ENCODE measurements at places on chromosomes 2 and 18. TPM values are rescaled to one million over a fixed set of nuclear protein-coding genes. Genes with fewer than 3 reads are reported as not detected.

The CNDP2 gene
- 113 TPM for total RNA-seq

DNA sequence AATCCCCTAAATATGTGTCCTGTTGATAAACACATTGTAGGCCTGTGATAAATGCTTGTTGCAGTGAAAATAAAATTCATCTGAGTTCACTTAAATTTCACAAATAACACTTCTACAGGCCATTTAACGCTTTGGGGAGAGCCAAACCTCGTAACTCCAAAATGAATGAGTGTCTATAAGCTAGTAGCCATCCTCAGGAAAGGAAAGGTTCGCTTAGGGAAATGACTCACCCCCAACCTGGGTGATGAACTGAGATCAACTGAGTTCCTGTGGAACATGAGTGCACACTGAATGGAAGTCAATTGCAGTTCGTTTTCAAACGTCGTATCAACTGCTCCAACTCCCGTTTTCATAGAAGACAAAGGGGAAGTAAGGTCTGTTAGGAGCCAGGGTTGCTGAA is 527.6 kb upstream of the ID2 start:
- H3K27ac ChIP-seq, result no peak overlapping the region
- H3K36me3 ChIP-seq, result peaks cover 8% of the 10 kb centered on the region
- no peak for DNase-seq

DNA sequence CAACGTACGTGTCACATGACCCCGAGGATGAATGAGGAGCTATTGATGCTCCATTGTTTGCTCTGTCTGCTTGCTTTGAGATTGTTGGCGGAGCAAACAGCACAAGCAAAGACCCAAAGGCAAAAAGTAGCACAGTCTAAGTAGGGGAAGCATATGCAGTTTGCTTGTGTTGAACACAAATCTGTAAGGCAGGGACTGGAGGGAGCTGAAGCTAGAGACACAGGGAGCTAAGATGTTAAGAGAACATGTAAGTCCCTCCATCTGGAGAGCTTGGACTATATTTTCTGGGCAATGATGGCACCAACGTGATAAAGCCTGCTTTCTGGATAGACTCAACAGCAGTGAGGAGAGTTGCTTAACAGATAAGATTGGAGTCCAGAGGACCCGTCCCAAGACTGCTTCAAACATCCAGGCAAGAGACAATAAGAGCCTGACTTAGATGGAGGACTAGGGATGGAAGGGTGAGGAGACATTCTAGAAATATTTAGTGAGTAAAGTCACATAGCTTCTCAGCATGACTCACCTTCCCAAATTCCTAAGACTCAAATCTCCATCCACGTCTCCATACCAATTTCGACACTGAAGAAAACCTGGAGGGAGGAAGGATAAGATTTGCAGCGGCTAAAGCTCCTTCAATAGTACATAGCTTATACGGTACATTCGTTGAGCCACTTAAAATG is 88.1 kb upstream of the KLF7 start:
- H3K27me3 ChIP-seq, result peaks cover 4% of the 10 kb centered on the region
- no peak for DNase-seq
- H3K27ac ChIP-seq, result no peak overlapping the region
- no peak overlapping the region for H3K4me3 ChIP-seq
- H3K36me3 ChIP-seq, result no peaks in the 10 kb centered on the region
- peaks cover 43% of the 10 kb centered on the region for H3K4me1 ChIP-seq

The MC2R gene
- not detected for total RNA-seq

GRCh38 chr2:36789181-36789804 is 92.8 kb downstream of the VIT start:
- peaks cover 11% of the 10 kb centered on the region for H3K4me1 ChIP-seq
- no peak overlapping the region for H3K4me3 ChIP-seq
- H3K27me3 ChIP-seq, result no peaks in the 10 kb centered on the region
- peaks cover 3% of the 10 kb centered on the region for H3K36me3 ChIP-seq
- H3K27ac ChIP-seq, result no peak overlapping the region
- no peak for DNase-seq

The RTP5 gene
- not detected for total RNA-seq

The RFX8 gene
- 5.0 TPM for total RNA-seq

DNA sequence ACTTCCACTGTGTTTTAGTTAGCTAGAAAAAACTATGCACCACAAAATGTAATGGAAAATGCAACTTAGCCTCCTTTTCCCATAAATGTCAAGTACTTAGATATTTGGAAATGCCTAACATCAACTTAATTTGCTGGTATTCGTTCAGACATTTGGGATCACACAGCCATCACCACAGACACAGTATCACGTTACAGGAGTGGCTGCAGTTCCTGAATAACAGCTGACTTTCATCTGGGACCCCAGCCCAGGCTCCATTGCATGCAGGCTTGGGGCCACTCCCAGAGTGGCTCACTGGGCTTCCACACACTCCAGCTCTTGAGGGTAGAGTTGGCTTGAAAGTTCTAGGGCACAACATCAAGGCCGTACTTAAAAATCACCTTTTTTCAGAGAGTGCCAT is 9.3 kb downstream of the TMEM182 start:
- H3K27ac ChIP-seq, result no peak overlapping the region
- peaks cover 15% of the 10 kb centered on the region for H3K36me3 ChIP-seq
- peaks cover 4% of the 10 kb centered on the region for H3K4me1 ChIP-seq
- H3K27me3 ChIP-seq, result no peaks in the 10 kb centered on the region
- DNase-seq, result no peak

The HES6 gene
- total RNA-seq, result 5.0 TPM

DNA sequence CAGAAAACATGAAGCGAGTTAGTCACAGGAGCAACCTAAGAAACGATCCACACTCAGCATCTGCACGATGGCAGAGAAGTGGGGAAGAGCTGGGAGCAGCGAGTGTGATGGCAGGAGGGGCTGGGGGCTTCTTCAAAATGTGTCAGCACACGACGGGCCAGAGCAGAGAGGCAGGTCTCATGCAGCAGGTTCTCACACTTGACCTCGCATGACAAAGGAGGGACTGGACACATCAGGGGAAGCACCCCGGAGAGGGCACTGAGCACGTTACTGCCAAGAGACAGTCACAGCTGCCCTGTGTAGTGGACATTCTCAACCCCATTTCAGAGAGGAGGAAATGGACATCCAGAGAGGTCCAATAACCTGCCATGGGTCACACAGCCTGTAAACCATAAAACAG is 104.1 kb upstream of the CAPN13 start:
- H3K27ac ChIP-seq, result no peak overlapping the region
- no peaks in the 10 kb centered on the region for H3K4me1 ChIP-seq
- peaks cover under 1% of the 10 kb centered on the region for H3K27me3 ChIP-seq
- H3K4me3 ChIP-seq, result no peak overlapping the region
- no peaks in the 10 kb centered on the region for H3K36me3 ChIP-seq

GRCh38 chr18:49228187-49228586 is 232.3 kb downstream of the DYM start:
- DNase-seq, result no peak
- H3K27ac ChIP-seq, result no peak overlapping the region
- H3K4me3 ChIP-seq, result no peak overlapping the region

DNA sequence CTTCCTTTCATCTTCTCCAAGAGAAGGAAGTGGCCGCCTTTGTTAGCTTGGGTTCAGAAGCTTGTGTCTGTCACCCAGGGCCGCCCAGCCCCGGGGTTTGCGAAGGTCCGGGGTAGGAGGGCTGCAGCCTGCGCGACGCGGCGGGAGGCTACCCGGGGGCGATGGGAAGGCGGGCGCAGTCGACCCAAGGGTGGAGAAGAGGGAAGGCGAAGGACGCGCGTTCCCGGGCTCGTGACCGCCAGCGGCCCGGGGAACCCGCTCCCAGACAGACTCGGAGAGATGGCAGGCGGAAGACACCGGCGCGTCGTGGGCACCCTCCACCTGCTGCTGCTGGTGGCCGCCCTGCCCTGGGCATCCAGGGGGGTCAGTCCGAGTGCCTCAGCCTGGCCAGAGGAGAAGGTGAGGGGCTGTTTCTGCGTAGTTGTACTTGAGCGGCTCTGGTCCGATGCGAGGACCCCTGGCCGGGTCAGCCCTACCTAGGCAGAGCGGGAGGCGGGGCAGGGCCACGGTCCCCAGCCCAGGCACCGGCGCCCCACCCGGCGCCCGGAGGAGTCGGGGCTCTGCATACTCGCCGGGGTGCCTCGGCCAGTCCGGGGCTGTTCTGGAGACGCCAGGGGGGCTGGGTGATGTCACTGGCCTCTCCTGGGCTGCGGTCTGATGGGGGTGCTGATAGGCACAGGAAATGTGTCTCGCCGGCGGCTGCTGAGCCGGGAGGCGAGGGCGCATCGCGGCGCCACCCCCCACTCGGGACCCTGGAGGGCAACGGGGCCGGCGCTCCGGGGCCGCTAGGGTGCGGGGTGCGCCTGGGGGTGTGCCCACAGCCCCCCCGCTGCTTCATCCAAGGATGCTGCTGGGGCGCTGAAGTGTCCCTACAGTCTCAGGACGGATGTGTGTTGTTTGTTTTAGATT is at the start of gene QPCT:
QPCT (plus strand) TSS at position 178 of the 909 bp plus-strand sequence; CDS start at position 280, 102 bp downstream.
- H3K27me3 ChIP-seq, result peaks cover 5% of the 10 kb centered on the region
- H3K4me1 ChIP-seq, result peaks cover 50% of the 10 kb centered on the region
- H3K27ac ChIP-seq, result peak within 1 kb of the TSS; percentile 65
- H3K4me3 ChIP-seq, result peak within 1 kb of the TSS; percentile 92
- H3K36me3 ChIP-seq, result no peaks in the 10 kb centered on the region

The CRYBA2 gene
- total RNA-seq, result not detected

GRCh38 chr2:221345516-221345915 is 226.6 kb downstream of the EPHA4 start:
- H3K27ac ChIP-seq, result no peak overlapping the region
- DNase-seq, result no peak

The LRRC30 gene
- not detected for total RNA-seq

The PIKFYVE gene
- total RNA-seq, result 52.7 TPM

GRCh38 chr2:144479138-144479537 is 40.8 kb downstream of the ZEB2 start:
- DNase-seq, result no peak
- no peak overlapping the region for H3K4me3 ChIP-seq
- peaks cover 27% of the 10 kb centered on the region for H3K4me1 ChIP-seq
- no peaks in the 10 kb centered on the region for H3K27me3 ChIP-seq
- no peak overlapping the region for H3K27ac ChIP-seq

- no peak for DNase-seq
- no peaks in the 10 kb centered on the region for H3K4me1 ChIP-seq
- H3K27ac ChIP-seq, result no peak overlapping the region
- no peak overlapping the region for H3K4me3 ChIP-seq
- H3K27me3 ChIP-seq, result no peaks in the 10 kb centered on the region
- H3K36me3 ChIP-seq, result no peaks in the 10 kb centered on the region
Observed at GRCh38 chr2:83234246-83234645, 1224.8 kb downstream of the SUCLG1 start.

DNA sequence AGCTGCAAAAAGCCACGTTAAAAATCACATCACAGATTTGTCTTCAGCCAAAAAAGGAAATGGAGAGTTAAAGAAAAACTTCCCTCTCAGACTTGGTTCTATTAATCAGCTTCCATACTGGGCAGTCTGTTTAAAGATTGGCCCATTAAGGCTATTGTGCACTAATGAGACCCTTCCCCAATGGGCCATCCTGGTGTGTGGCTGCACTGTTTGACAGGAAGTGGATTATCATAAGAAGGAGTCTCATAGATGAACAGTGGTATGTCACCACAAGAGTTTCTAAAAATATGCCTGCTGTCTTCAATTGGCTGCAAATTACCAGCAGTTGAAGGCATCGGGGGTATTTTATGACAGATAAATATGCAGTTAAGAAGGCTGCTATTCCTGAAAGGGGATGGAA is 247.6 kb upstream of the THSD7B start:
- no peak overlapping the region for H3K4me3 ChIP-seq
- no peak for DNase-seq
- peaks cover 2% of the 10 kb centered on the region for H3K4me1 ChIP-seq
- H3K27me3 ChIP-seq, result peaks cover 2% of the 10 kb centered on the region
- H3K36me3 ChIP-seq, result no peaks in the 10 kb centered on the region

DNA sequence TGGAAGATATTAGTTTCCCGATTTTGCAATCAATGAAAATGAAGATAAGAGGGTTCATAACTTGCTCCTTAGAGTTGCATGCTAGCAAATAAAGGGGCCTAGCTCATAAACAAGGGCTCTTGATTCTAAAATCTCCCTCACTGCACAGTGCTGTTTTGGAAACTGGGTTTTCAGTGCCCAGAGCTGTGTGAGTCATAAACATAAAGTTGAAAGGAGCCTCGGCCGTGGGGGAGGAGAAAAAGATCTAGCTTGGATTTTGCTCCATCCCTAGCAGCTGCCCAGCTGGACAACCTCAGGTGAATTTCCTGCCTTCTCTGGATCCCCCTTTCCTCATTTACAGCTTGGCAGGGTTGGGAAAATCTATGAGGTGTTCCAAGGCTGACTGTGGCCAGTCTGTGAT is 42.5 kb downstream of the LYPD1 start:
- H3K4me1 ChIP-seq, result no peaks in the 10 kb centered on the region
- no peak overlapping the region for H3K4me3 ChIP-seq
- no peak for DNase-seq
- no peaks in the 10 kb centered on the region for H3K36me3 ChIP-seq
- H3K27me3 ChIP-seq, result peaks cover 1% of the 10 kb centered on the region
- H3K27ac ChIP-seq, result no peak overlapping the region

DNA sequence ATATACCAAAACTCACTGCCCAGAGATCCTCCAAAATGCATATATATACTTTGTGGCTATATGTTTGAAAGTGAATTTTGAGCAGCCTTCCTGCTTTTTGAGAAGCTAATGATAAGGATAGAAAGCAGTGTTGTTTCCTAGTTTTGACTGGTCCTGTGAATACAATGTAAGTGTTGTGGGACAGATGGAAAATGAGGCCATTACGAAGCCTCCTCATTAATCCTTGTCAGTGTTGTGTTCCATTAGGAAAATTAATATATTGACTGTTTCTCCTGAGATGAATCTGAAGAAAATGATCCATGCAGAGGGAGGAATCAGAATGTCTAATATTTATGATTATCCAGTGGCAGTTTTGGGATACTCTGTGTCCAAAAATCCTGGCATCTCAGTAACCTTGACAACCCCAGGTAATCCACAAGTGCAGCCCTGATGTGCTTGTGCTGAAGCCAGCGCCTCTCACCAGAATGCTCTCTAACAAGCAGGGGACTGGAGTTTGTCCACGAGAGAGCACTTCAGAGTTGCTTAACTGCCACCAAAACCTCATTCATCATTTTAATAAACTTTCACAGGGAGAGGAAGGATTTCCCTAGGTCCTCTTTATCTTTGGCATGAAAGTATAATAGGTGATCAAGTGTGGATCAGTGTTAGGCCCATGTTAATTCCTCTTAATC is 418.6 kb downstream of the CMPK2 start:
- no peak overlapping the region for H3K4me3 ChIP-seq
- peaks cover 1% of the 10 kb centered on the region for H3K27me3 ChIP-seq
- no peaks in the 10 kb centered on the region for H3K36me3 ChIP-seq
- peaks cover 5% of the 10 kb centered on the region for H3K4me1 ChIP-seq
- no peak overlapping the region for H3K27ac ChIP-seq

All from endothelial cell (in vitro differentiated cells).